ENCODE measurements at places on chromosomes 6 and 20.

DNA sequence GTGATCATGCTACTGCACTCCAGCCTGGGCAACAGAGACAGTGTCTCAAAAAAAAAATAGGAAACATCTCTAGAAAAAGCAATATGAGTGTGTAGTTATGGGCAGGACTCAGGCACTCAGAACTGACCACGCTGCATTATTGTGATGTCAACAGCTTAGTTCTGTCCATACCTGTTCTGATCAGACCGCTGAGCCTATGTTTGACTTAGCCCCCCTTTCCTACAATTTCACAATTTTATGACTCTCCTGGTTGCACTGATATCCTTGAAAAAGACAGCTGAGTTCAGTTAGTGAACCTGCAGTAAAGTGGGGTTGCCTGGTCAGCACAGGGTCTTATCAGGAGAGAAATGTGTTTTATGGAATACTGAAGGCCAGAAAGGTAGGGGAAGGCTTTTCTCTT, 37.8 kb upstream of the PRDM1 start:
- DNase-seq: no peak
- H3K27ac ChIP-seq: no peak overlapping the region
- no peak overlapping the region for H3K4me3 ChIP-seq
- H3K36me3 ChIP-seq: no peaks in the 10 kb centered on the region
- H3K27me3 ChIP-seq: no peaks in the 10 kb centered on the region

- H3K4me1 ChIP-seq: no peaks in the 10 kb centered on the region
- DNase-seq: no peak
- H3K4me3 ChIP-seq: no peak overlapping the region
- no peak overlapping the region for H3K27ac ChIP-seq
Observed at GRCh38 chr20:12467758-12468157, 541.0 kb upstream of the SPTLC3 start.

DNA sequence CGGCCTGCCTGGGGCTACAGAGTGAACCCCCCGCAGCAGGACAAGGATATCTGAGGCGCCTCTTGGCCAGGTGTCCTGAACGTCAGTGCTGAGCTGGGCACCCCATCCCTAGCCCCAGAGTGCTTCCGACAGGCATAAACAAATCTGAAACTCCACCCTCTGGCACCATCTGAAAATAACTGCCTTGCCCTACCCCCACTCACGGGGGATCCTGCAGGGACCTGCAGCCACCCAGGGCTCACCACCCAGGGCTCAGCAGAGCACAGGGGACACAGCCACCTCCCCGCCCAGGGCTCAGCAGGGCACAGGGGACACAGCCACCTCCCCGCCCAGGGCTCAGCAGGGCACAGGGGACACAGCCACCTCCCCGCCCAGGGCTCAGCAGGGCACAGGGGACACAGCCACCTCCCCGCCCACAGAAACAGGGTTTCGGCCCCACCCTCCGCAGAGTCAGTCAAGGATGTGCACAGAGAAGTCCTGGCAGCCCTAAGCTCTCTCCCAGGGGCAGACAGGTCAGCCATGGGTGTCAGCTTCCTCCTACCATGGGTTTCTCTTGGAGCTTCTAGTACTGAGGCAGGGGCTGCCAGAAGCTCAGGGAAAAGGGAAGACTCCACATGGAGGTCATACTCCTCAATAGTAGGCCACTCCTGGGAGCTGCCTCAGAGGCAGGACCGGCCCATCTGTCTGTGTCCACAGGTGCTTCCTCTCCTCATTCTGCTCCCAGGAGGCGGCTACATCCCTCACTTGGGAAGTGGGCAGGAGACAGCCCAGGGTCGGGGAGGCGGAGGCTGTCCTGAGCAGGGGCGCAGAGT, 4.6 kb downstream of the UCKL1 start:
- no peaks in the 10 kb centered on the region for H3K36me3 ChIP-seq
- H3K4me1 ChIP-seq: peaks cover 59% of the 10 kb centered on the region
- no peak overlapping the region for H3K27ac ChIP-seq

DNA sequence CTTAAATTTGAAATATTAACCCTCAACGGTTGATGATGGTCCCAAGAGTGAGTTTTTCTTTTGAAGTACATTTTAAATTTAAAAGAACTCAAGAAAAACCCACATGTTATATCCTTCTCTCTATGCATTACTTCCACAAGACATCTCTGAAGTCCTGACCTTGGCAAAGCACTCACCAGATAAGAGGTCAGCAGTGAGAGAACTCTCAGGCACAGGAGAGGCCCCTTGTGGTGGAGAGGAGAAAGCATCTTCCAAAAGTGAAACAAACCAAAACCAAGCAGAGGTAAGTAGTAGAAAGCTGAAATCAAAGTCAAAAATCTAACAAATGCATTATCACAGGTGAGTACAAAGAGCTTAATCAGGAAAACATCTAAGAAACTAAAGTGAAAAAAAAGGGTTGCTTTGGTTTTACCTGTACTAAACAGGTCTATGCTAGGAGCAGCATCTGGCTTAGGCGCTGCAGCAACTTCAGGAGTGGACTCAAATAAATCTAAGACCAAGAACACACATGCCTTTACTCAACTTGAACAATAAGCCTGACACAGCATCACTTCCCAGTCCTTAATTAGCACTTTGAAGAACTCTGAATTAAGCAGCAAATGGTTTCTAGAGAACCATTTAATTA, 80.5 kb downstream of the PRSS35 start:
- peaks cover 2% of the 10 kb centered on the region for H3K4me1 ChIP-seq
- no peak overlapping the region for H3K27ac ChIP-seq
- no peak for DNase-seq
- H3K27me3 ChIP-seq: no peaks in the 10 kb centered on the region
- H3K36me3 ChIP-seq: no peaks in the 10 kb centered on the region

- no peaks in the 10 kb centered on the region for H3K27me3 ChIP-seq
- no peak for DNase-seq
- H3K4me3 ChIP-seq: no peak overlapping the region
- no peak overlapping the region for H3K27ac ChIP-seq
Observed at GRCh38 chr6:107616775-107617174, 126.9 kb downstream of the SOBP start.

DNA sequence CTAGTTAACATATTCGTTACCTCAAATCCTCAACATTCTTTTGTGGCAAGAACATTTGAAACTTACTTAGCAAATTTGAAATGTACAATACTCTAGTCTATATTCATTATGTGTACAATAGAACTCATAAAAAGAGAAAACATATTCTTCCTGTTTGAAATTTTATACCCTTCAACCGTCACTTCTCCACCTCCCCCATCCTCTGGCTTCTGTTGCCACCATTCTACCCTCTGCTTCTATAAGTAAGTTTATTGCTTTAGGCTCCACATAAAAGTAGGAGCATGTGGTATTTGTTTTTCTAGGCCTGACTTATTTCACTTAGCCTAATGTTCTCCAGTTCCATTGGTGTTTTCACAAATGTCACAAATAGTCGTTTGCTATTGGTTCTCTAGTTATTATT, 205.3 kb downstream of the TENT5A start:
- no peak overlapping the region for H3K4me3 ChIP-seq
- no peak overlapping the region for H3K27ac ChIP-seq
- H3K4me1 ChIP-seq: no peaks in the 10 kb centered on the region

GRCh38 chr6:13281686-13282085, 46.7 kb downstream of the TBC1D7 start:
- no peak for DNase-seq
- H3K4me3 ChIP-seq: no peak overlapping the region
- no peaks in the 10 kb centered on the region for H3K27me3 ChIP-seq
- H3K36me3 ChIP-seq: peaks cover 5% of the 10 kb centered on the region
- no peaks in the 10 kb centered on the region for H3K4me1 ChIP-seq

GRCh38 chr20:22430154-22430745, 154.1 kb downstream of the FOXA2 start:
- no peak for DNase-seq
- H3K27ac ChIP-seq: no peak overlapping the region
- H3K36me3 ChIP-seq: no peaks in the 10 kb centered on the region
- no peaks in the 10 kb centered on the region for H3K27me3 ChIP-seq
- no peak overlapping the region for H3K4me3 ChIP-seq

- H3K27me3 ChIP-seq: peaks cover 1% of the 10 kb centered on the region
- H3K4me1 ChIP-seq: no peaks in the 10 kb centered on the region
- DNase-seq: no peak
- peaks cover under 1% of the 10 kb centered on the region for H3K36me3 ChIP-seq
Observed at GRCh38 chr20:60204601-60205000, 246.4 kb downstream of the CDH26 start.

GRCh38 chr6:123524781-123525180, 112.0 kb downstream of the TRDN start:
- H3K4me3 ChIP-seq: no peak overlapping the region
- no peak overlapping the region for H3K27ac ChIP-seq
- no peak for DNase-seq
- no peaks in the 10 kb centered on the region for H3K27me3 ChIP-seq

DNA sequence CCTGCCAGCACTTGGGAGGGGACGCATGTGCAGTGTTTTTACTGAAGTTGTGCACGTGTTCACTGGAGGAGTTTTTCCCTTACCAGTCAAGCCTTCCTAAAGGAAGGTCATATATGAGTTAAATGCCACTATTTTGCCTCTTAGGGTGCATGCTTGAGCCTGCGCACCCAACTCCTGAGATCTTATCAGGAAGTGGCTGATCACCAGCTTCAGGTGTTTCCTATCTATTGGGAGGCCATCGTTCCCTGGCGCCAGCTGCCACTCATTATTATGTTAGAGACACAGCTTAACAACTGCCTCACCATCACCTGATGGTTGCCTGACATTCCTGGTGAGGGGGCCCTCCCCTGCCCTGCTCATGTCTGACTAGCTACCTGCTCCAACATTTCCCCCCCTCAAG, 8.5 kb downstream of the ERVFRD-1 start:
- H3K36me3 ChIP-seq: peaks cover 15% of the 10 kb centered on the region
- no peak for DNase-seq
- H3K4me1 ChIP-seq: peaks cover 10% of the 10 kb centered on the region

GRCh38 chr20:64051561-64052325, 2.3 kb upstream of the SOX18 start:
- no peak overlapping the region for H3K27ac ChIP-seq
- no peak overlapping the region for H3K4me3 ChIP-seq
- H3K36me3 ChIP-seq: no peaks in the 10 kb centered on the region
- no peak for DNase-seq

DNA sequence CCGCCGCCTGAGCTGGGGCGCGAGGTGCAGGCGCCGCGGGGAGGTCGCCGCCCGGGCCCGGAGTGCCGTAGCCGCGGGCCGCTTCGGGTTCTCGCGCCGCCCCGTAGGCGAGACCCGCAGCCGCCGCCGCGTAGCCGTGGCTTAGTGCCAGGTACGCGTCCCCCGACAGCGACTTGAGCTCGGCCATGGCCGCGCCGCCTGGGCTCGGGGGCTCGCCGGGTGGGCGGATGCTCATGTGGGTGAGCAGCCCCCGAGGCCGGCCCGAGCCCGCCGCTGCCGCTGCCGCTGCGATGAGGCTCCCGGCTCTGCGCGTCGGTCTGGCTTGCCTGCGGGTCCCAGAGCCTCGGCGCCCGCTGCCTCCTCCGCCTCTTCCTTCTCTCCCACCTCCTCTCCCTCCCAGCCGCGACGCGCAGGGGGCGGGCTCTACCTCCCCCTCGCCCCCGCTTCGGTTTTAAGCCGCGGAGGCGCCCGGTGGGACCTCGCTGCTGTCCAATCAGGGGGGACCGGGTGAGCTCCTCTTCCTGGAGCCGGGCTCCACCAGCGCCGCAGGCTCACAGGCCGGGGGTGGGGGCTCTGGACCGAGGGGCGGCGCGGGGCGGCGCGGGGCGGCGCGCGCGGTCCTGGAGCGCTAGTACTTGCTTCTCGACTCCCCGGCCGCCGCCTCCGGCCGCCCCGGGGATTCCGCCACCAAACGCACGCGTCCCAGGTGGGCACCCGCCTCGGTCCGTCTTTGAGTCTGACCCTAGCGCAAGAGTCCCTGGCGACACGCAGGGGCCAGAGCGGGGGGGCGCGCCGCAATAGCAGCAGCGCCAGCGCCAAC, at the start of gene BHLHE23:
TSS of gene BHLHE23 (minus strand) at position 425 of the 820 bp plus-strand sequence. CDS start at position 235, 190 bp downstream.
- no peaks in the 10 kb centered on the region for H3K36me3 ChIP-seq
- H3K4me1 ChIP-seq: peaks cover 27% of the 10 kb centered on the region
- H3K27ac ChIP-seq: no peak within 1 kb of the TSS
- peaks cover 52% of the 10 kb centered on the region for H3K27me3 ChIP-seq
- no peak for DNase-seq
- H3K4me3 ChIP-seq: no peak within 1 kb of the TSS

DNA sequence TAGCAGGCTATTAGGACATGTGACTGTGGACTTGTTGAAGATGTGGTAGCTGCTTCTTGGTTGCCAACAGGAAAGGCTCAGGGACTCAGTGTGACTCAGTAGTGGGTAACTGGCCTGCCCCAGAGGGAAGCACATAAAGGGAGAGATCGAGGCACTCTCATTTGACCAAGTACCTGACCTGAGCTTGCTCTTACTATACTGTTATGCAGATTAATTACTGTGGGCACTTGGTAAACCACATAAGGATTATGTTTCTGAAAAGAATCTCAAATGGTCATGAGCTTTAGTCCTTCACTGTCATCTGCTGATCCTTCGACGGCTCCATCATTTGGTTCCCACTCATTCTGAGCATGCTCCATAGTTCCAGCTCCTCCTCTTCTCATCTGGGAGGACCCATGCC, 48.2 kb upstream of the RPL7L1 start:
- H3K27ac ChIP-seq: no peak overlapping the region
- no peak for DNase-seq
- H3K27me3 ChIP-seq: no peaks in the 10 kb centered on the region
- H3K36me3 ChIP-seq: peaks cover 29% of the 10 kb centered on the region

GRCh38 chr6:138162955-138163575, 1.3 kb downstream of the ARFGEF3 start:
- peaks cover 48% of the 10 kb centered on the region for H3K27me3 ChIP-seq
- H3K36me3 ChIP-seq: no peaks in the 10 kb centered on the region
- peaks cover 14% of the 10 kb centered on the region for H3K4me1 ChIP-seq
- no peak overlapping the region for H3K27ac ChIP-seq
- peak overlapping the region; percentile 72 for H3K4me3 ChIP-seq
- no peak for DNase-seq

DNA sequence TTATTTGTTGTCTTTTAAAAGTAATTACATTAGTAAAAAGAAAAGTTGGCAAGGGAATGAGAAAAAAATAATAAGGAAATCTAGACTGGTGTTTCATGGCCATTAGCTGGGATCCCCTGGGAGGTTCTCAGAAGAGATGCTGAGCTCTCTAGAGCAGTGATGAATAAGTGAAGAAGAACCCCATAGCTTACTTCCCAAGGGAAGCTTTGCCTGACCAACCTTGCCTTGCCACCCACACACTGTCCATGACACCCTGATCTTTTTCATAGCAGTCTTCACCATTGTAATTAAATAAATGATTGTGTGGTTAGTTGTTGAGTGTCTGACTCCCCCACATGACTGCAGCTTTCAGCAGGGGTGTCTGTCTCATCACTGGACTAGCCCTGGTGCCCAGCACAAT, 5.9 kb downstream of the C6orf163 start:
- no peaks in the 10 kb centered on the region for H3K36me3 ChIP-seq
- H3K4me3 ChIP-seq: no peak overlapping the region
- H3K4me1 ChIP-seq: no peaks in the 10 kb centered on the region

GRCh38 chr6:18454446-18454845, 67.3 kb downstream of the RNF144B start:
- H3K27ac ChIP-seq: no peak overlapping the region
- no peaks in the 10 kb centered on the region for H3K4me1 ChIP-seq
- no peaks in the 10 kb centered on the region for H3K27me3 ChIP-seq
- no peak overlapping the region for H3K4me3 ChIP-seq
- peaks cover 9% of the 10 kb centered on the region for H3K36me3 ChIP-seq
- DNase-seq: no peak

- H3K27ac ChIP-seq: no peak overlapping the region
- no peaks in the 10 kb centered on the region for H3K27me3 ChIP-seq
- peaks cover 38% of the 10 kb centered on the region for H3K4me1 ChIP-seq
- peaks cover 28% of the 10 kb centered on the region for H3K36me3 ChIP-seq
- H3K4me3 ChIP-seq: peak overlapping the region; percentile 87
Observed at GRCh38 chr20:36576081-36576445, 2.7 kb downstream of the TGIF2 start.
